ENCODE measurements at places on chromosomes 4 and X.

DNA sequence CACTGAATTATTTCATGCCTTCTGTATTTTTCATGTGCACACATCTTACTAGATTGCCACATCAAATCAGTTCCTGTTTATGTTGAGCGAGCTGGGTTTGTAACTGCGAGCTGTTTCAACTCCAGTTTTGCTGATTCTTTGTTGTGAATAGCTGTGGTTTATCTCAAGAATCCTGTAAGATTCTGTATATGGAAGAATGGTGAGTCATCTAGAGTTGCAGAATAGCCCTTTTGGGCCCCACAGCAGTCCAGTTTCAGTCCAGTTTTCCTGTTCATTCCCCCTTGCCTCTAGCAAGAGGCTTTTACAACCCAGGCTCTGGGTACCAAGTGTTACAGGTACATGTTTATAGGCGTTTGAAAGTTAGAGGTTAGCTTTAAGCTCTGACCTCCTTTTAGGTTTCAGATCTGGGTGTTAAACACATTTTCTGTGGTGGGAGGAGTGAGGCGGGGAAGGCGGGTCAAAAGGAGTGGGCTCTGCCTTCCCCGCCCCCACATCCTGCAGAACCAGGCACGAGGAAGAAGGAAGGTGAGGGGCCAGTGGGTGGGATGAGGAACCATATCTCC is 32.7 kb downstream of the TBC1D14 start:
- no peak for DNase-seq

DNA sequence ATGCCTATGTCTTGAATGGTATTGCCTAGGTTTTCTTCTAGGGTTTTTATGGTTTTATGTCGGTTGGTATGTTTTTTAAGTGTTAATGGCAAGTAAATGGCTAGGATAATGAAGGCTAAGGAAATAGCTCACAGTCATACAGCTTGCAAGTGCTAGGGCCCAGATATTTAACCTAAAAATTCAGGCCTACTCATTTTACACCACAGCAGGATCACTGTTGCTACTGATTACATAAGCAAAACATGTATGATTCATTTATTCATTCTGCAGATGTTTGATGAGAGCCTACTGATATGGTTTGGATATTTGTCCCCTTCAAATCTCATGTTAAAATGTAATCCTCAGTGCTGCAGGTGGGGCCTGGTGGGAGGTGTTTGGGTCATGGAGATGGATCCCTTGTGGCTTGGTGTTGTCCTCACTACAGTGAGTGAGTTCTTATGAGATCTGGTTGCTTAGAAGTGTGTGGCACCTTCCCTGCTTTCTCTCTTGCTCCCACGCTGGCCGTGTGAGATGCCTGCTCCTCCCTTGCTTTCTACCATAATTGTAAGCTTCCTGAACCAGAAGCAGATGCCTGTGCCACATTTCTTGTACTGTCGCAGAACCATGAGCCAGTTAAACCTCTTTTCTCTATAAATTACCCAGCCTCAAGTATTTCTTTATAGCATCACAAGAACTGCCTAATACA is 175.5 kb downstream of the MAPK10 start:
- DNase-seq: no peak

DNA sequence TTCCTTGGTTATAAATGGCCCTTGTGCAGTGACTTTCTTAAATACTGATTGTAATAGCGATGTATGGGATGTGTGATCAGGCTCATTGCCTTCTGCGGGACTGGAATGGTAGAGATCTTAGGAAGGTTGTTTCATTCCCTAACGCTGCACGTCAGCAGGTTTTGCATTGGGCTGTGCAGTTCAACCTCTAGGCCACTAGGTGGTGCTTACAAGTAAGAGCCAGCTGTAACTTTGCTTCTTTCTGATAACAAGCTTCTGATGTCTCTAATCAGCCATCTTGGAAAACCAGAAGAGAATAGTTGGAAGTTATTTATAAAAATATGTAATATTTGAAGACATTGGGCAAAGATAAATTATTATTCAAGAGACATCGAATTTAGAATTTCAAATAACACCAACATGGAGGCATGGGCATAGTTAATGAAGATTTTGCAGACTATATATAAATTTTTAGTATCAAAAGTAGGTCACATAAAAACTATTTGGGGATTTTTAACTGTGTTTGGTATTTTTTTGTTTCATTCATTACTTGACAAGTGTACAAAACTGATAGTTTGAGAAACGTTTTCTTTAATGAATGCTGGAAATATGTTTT is 339.7 kb upstream of the PCDH7 start:
- no peak for DNase-seq

- no peak for DNase-seq
Observed at GRCh38 chr4:145613566-145614232, 5.5 kb upstream of the MMAA start.

DNA sequence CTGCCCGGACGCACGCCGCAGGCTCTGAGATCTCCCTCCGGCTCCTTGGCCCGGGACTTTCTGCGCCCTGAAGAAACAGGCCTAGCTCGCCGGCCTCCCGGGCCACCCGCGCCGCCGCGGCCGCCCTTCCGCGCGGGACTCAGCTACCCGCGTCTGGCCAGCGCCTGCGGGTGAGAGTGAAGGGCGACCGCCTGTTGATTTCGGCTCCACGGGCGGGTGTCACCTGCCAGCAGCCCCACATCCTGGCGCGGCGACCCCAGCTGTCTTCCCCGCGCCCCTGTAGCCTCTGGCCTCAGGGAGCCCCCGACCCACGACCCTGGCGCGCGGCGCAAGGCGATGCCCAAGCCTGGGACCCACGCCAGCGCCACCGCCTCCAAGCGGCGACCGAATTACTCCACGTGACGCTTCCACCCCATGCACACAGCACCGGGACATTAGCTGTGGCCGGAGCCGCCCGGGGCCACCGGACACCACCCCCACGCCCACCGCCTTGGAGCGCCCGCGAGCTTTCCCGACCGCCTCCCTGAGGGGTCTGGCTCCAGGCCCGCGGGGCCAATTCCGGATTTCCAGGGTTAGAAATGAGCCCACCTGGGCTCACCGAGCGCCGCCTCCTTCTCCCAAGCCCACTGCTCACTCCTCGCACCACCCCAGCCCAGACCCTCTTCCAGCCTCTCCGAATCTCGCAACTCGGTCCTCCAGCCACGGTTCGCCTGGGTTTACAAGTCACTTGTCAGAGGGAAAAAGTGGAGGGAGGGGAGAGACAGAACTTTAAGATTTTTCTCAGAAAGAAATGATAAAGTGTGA is 10.2 kb downstream of the ARX start:
- no peak for DNase-seq

GRCh38 chr4:142660728-142661127 is 185.4 kb downstream of the INPP4B start:
- no peak for DNase-seq

DNA sequence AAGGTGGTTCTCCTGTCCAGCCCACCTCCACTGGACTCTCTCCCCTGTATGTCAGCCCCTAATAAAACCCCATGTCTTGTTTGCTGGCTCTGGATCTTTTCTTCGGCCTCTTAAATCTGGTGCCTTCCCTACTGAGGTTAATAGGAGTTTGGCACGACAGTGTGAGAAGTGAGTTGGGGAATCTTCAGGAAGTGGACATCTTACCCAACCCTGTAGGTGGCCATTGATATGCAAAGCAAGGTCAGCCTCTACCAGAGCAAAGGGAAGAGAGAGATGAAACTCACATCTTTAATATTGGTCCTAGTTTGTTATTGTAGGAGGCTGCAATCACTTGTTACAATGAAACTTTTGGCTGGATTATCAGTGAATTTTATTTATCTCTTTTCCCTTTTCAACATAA is 111.7 kb downstream of the CHRDL1 start:
- DNase-seq: no peak

DNA sequence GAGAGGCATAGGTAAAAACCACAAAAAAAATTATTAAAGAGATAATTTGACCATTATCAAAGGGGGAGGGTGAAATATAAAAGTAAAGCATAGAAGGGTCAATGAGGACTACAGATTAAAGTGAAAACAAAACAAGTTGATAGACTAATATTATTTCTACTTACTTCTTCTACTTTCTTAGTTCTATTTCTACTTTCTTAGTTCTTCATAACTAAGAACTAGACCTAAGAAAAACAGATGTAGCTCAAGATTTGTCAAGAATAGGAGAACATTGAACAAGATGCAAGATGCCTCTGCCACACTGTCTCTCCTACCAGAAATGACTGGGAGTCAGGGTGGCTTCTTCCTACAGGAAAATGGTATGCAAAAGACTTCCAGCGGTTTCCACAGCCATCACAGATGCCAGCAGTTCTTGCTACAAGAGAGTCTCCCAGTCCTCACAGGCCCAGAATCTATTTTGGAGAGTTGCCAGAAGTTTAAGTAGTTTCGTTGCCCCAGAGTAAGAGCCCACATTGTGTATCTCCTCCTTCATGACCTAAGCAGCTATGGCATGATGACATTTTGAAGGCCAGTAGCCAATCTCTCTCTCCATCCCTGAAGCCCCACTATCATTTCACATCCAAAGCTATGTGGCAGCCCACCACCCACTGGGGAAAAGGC is 42.9 kb upstream of the DDX60 start:
- DNase-seq: no peak

DNA sequence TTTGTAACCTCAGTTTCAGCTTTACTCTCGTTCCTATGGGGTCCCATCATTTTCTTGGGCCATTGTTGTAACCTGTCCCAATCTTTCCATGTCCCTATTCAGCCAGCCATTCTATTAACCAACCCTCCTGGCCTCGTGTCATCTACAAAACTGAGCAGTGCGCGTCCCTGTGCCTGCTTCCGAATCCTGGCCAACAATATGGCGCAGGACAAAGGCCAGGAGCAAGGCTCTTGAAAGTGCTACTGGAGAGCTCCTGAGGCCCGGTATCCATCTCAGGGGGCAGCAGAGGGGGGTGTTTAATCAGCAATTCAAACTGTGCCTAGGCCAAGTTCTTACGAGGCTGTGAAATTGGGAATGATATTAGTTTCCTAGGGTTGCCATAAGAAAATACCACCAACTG is 41.2 kb upstream of the APLN start:
- DNase-seq: no peak

- DNase-seq: no peak
Observed at GRCh38 chrX:39542316-39542715, 555.4 kb downstream of the BCOR start.

DNA sequence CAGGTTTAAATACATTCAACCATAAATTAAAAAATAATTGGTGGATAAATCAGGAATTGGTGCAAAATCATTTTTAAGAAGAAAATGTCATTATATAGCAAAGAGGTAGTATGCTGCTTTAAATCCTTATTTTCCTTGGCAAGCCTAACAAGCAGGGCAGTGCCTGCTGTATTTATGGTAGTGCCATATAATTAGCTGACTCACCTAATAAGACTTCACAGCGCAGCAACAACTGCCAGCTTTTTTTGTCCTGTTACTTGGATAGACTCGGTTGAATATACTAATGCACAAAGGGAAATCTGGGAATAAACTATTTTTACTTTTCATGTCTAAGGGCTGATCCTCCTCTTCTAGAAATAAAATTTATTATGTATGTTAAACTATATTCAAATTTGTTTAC is 99.1 kb downstream of the SNCA start:
- DNase-seq: no peak

- no peak for DNase-seq
Observed at GRCh38 chr4:26217961-26218676, 102.7 kb upstream of the RBPJ start.

- no peak for DNase-seq
Observed at GRCh38 chr4:183139058-183139750, 40.1 kb downstream of the WWC2 start.

DNA sequence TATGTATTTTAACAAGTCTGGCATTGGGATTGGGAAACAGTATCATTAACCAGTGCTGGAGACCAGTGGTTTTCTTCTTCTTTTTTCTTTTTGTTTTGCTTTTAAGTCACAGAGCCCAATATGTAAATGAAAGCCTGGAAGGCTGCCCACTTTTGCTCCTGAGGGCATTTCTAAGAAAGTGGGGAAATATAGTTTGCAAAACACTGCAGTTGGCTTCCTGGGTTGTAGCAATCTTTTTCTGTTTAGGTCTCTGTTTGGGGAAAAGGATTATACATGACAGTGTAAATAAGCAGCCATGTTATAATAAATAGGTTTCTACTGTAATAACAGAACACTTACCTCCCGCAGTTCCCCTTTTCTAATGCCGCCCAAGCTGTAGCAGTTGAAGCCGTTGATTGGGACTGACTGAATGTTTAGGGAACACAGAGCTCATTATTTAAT is 105.5 kb downstream of the TMEM164 start:
- no peak for DNase-seq

DNA sequence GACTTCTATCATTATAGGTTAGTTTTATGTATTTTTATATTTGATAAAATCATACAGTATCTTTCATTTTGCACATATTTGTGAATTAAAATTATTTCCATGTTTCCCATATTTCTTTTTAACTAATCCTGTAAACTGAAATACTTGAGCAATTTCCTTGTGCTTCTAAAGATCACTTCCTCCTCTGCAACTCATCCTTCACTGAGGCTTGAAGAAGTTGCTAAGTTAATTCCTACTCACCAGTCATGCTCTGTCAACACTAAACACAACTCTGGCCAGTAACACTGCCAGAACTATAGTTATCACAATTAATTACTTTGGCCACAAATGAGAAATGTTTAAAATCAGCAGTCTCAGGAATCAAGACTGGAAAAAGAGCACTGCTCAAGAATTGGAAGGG is 6.7 kb downstream of the SPATA4 start:
- no peak for DNase-seq

DNA sequence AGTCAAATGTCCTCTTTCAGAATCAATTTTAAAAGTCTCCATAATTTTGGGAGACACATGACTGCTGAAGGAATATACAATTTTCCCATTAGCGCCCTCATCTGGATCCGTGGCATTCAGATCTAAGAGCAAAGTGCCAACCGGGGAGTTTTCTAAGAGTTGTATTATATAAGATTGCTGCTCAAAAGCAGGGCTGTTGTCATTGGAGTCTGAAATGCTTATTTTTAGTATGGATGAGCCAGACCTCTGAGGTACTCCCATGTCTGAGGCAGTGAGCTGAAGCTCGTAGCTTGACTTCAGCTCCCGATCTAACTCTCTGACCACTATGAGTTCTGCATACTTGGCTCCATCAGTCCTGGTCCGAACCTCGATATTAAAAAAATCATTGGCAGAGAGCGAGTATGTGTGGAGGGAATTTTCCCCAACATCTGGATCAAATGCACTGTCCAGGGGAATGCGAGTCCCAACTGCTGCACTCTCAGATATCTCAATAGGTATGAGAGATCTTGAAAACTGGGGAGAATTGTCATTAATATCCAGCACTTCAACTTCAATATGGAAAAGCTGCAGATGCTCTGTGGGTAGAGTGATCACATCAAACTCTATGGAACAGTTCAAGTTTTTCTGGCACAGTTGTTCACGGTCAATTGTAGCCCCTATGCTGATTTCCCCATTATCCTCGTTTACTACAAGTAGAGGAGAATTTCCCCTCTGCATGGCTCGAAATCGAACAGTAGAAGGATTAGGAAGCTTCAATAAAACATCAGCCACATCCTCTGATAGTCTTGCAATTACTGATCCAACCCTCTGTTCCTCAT is 917 bp downstream of the PCDH18 start:
- no peak for DNase-seq

GRCh38 chrX:24963823-24964222 is 51.9 kb downstream of the ARX start:
- no peak for DNase-seq

GRCh38 chrX:78708262-78708661 is 39.3 kb upstream of the LPAR4 start:
- DNase-seq: no peak

All from stimulated activated CD8-positive, alpha-beta memory T cell treated with anti-CD3 and anti-CD28 coated beads, Interleukin-4, amount 100 ng/mL, for 1 hour (primary cell).